ENCODE measurements at places on chromosomes 4 and X.

GRCh38 chr4:30670206-30670605, 50.0 kb upstream of the PCDH7 start:
- DNase-seq = no peak

GRCh38 chrX:101191217-101191750, 28.3 kb upstream of the DRP2 start:
- no peak for DNase-seq

DNA sequence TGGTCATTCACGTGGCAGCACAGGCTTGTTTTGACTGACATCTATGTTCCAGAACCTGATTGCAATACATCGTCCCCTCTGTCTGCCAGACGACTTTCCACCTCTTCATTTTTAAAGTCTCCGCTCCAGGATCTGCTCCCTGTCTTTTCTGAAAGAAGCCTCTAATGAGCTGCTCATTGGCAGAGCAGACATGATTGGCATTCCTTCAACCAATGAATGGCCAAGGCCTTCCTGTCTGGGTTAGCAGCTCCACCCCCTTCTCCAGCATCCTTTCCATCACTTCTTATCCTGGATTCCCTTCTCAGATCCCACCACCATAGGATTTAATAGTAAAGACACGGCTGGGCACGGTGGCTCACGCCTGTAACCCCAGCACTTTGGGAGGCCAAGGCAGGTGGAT, 202.7 kb upstream of the KLF3 start:
- no peak for DNase-seq

- no peak for DNase-seq
Observed at GRCh38 chr4:109703664-109704361, 568 bp upstream of the CASP6 start.

DNA sequence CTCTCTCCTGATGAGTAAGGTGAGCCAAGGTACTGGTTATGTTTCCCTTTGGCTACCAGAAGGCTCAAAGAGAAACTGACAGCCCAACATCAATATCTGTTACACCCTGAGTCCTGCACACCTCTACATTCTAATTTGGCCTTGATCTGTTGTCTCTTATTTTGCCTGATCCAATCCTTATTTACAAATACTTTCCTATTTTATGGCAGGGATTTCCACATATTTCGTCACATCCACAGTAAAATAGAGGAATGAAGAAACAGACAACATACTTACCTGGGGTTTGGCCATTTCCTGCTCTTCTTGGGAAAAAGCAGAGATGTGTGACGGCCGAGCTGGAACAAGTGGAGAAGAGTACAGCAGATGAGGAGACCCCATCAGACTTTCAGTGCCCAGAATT, 1.5 kb downstream of the ZNF182 start:
- no peak for DNase-seq

- DNase-seq = no peak
Observed at GRCh38 chr4:43224559-43224958, 332.0 kb downstream of the GRXCR1 start.

DNA sequence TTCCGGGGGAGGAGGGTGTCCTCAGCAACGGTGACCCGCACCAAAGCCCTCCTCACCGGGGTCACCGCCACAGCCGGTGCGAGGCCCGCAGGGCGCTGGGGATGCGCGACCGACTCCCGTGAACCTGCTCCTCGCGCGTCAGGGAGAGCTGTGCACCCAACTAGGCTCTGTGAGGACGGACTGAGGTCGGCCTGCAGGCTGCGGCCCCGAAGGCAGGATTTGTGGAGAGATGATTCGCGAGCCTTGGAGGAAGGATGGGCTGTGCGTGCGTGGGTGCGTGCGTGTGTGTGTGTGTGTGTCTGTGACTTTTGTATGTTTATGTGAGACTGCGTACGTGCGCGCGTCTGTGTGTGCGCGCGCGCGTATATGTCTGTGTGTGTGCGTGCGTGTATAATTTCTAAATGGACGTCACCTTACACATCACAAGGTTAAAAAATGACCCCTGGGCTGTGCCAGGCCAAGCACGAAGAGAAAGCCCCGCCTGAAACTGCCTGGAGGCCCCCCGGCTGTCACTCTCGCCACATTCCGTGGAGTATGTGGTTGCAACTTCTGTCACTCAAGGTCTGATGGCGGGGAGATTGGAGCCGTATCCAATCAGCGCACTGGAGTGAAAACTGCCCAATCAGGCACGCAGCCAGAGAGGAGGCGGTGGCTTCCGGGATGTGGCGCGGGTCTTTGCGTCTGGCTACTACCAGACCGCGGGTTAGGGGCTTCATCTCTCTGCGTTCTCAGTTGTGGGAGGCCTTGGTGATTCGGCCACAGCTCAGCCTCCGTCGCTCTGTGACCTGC, at the start of gene ZNF141:
Gene ZNF141 (plus strand): TSS at position 672 of the 789 bp plus-strand sequence. CDS start 170 bp downstream, outside the sequence.
- DNase-seq = peak; percentile 85

DNA sequence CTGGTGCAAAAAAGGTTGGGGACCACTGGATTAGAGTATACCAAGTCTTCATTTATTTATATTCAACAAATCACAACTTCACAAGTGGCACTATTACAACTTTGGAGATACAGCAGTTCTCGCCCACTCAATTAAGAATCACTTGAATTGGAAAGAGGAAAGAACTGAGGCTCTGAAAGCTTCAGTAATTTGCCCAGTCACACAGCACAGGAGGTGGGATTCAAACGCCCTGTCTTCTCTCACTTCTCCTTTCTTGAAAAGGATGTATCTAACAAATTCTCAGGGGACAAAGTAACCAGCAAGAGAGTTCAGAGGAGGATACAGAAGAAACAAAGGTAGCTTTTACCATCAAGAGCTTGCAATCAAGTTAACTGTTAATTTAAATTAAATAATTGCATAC, 12.4 kb downstream of the SMIM14 start:
- DNase-seq = no peak

DNA sequence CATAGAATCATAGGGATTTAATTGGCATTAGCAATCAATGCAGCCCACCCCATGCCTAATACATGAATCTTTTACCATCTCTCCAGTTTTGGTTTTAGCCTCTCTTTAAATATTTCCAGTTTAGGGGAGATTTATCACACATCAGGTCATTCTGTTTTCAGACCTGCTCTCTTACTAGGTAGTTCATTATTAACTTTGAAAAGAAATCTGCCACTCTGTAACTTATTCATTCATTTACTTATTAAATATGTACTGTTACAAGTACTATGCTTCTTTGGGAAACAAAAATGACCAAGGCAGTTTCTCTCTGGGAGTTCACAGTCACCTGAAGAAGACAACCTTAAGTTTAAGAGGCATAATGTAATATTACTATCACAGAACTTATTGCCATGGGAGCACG, 62.1 kb downstream of the USO1 start:
- DNase-seq = no peak

DNA sequence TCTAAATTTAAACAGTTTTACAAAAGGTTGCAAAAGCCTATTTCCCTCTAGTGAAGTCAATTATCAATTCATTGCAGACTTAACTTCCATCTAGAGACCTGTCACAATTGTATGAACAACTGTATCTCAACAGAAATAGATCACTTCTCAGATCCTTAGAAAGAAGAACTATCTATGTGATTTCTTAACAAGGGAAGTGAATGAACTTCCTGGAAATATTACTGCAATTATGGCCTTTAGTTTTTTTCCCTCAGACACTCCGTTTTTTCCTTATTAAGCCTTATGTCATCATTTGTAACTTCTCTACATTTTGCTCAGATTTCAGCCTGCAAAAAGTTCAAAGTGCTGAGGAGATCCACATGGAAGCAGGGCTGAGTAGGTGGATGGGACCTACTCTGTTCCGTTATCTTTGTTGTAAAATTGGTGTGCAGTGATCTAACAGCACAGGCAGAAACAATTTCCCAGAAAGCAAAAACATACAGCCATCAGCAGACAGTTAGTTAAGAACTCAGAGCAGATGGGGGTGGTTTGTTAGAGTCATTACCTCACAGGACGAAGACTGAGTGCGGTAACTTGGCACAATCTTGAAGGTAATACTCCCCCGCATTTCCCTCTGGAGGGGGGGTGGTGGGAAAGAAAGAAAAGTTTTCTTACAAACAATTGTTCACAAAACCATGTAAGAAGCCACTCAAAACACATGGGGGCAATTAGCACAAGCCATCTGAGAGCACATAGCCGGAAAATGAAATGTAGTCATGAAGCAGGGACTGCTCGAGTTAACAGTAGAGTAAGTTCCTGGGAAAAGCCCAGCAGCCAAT, 112.3 kb downstream of the NYX start:
- no peak for DNase-seq

- no peak for DNase-seq
Observed at GRCh38 chr4:80011636-80012236, 61.3 kb downstream of the ANTXR2 start.

GRCh38 chr4:5266991-5267390, 215.7 kb downstream of the STK32B start:
- no peak for DNase-seq

- no peak for DNase-seq
Observed at GRCh38 chrX:70436343-70436742, 8.3 kb upstream of the DLG3 start.

DNA sequence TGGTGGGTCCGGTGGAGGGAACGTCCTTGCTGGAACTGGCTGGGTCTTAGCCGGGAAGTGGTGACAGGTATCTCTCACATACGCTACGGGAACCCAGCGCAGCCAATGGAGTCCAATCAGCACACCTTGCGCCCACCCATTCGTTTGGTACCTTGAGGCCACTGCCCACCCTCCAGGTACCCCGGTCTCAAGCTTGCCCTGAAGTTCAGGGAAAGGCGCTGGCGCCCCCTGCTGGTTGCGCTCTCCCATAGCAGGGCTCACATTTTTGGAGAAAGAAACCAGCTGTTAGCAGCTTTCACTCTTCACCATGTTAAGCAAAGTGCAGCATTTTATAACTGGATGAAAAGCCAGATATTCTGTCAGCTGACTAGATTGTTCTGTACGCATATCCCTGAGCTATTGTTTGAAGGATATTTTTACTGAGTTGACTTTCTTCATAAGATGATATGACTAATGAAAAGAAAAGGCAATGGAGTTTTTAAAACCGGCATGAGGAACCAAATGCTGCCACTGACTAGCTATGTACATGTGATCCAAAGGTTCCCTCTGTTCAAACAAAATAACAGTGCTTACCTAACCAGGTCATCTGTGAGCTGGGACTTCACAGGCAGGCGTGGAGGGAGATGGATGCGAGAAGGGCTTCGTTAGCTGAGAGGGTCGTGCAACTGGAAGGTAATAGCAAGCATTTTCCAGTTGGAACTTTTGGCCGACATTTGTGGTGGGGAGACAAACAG, 43.7 kb downstream of the OTOP1 start:
- DNase-seq = no peak

GRCh38 chr4:98692411-98692810, 34.0 kb upstream of the TSPAN5 start:
- no peak for DNase-seq

DNA sequence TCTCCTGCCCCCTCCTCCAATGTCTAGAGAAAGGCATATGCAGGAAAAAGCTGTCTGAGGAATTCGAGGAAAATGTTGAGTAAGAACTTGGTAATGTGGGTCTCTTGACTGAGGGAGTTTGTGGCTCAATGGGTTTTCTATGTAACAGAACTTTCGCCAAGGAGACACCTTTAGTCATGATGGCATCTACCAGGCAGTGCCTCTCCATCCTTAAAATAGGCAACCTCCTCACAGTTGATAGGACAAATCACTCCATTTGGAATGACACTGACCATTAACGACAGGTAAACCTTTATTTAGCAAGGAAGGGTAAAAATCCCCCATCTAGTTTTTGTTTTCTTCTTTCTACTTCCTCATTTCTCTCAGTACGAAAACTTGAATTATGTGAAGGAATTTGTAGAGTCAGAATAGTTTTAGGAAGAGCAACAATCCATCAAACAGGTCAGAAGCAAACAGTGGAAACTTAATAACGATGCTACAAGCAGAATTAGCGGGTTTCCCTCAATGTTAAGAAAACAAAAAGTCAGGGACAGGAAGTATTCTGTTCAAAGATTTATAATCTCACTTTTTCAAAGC, 2.7 kb downstream of the GSX2 start:
- DNase-seq = no peak

GRCh38 chr4:54006755-54007154, 57.6 kb downstream of the CHIC2 start:
- DNase-seq = no peak

DNA sequence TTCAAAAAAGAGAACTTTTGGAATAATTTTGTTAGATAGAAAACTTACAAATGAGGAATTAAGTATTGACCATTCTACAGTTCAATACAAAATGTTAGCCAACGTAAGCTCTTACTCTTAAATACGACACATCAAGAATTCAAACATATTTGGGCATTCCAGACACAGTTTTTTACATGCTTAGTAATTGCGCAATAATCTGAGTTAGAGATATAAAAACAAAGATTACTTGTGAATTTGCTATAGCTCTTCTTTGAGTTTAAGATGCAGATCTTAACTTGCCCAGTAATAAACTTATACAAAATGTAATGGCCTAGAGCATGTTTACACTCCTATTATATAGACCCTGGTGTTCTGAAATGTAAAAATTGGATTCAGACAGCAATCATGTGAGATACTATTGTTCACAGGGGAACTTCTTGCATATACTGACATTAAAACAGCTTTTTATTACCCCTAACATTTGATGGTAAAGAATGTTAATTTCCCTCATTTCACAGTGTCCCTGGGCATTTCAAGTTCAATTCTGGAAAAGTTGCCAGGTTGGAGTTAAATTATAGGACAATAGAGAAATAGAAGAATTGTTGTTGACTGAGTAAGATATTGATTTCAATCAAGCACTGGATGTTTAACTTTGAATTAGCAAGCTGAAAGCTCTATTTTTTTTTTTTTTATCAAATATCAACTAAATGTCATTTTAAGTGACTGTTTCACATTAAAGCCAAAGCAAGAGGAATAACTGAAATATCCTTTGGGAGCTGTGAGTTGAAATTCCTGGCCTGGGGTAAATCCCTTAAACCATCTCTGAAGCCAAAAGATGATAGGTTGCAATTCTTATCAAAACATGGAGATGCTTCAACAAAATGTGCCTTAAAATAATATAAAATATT, 910 bp downstream of the HPGDS start:
- no peak for DNase-seq

DNA sequence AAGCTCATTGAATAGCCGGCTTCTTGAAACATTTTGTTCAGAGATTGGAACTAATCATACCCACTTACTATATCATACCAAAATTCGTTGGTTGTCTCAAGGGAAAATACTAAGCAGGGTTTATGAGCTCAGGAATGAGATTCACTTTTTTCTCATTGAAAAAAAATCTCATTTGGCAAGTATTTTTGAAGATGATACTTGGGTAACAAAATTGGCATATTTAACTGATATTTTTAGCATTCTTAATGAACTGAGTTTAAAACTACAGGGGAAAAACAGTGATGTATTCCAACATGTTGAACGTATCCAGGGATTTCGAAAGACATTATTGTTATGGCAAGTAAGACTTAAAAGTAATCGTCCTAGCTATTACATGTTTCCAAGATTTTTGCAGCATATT, 6.4 kb downstream of the FAM200B start:
- no peak for DNase-seq

DNA sequence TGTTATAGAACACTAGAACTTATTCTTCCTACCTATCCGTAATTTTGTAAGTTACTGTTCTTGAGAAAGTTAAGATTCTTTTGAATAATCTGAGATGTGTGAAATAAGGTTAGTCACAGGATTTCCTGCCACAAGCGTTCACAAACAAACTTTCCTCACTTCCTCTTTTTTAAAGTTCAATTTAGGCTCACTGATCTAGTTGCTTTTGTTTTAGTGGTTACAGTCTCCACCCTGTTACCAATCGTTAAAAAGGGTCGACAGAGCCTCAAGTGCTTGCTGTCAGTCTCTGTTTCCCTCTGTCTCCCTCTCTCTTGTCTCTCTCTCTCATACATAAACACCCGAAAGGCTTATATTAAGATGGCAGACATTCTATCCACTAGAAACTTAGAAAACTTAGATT, 35.9 kb upstream of the STK26 start:
- DNase-seq = no peak

Data from activated CD4-positive, alpha-beta T cell treated with anti-CD3 and anti-CD28 coated beads, Interleukin-2, amount 50 U/mL, for 1 hour (primary cell).